ENCODE measurements at places on chromosomes 7 and 10.

- no peak for DNase-seq
Observed at GRCh38 chr10:119805702-119806230, 66.9 kb downstream of the MCMBP start.

DNA sequence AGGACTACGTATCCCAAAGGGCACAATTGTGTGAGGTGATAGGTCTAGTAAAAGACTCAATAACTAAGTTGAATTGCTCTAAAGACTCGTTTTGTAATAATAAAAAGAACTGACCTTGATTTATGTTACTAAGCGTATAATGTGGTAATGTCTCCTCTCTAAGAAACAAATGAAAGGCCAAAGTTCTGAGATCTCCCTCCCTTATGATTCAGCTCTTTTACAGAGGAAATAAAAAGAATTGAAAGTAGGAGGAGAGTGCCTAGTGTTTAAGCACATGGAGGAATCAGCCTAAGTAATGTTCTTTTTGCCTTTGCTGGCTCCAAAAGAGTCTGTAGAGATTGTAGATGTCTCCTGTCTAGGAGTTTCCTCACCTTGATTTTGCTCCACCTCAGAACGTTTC, 98.0 kb downstream of the ARL4A start:
- no peak for DNase-seq

GRCh38 chr7:26688388-26688787, 176.0 kb downstream of the SKAP2 start:
- DNase-seq, result no peak

DNA sequence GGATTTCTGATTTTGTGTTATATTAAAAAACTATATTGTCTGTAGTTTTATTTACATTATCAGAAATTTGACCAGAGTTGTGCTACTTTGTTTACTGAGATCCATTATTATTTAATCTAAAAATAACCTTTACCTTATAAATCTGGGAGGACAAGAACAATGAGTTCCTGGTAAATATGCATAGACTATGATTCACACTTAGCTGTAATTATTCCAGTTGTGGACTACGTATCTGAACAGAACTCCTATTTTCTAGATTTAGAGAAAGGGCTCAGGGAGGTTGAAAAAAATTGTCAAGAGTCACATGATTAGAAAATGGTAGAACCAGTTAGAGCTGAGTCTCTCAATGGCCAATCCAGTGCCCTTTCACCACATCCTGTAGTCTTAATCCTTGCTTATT, 4.2 kb upstream of the GPR158 start:
- no peak for DNase-seq

DNA sequence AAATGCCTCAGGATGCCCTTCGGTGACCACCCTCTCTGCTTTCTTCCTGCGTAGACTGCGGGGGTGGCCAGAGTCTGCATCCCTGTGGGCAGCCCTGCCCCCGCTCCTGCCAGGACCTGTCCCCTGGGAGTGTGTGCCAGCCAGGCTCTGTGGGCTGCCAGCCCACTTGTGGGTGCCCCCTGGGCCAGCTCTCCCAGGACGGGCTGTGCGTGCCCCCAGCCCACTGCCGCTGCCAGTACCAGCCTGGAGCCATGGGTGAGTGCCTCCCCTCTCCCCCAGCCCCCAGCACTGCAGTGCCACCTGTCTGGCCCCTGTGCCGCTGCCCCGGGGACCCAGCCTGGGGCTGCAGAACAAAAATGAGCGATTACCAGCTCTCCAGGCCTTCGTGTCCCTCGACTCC, 23.1 kb upstream of the ZNF862 start:
- DNase-seq, result no peak

DNA sequence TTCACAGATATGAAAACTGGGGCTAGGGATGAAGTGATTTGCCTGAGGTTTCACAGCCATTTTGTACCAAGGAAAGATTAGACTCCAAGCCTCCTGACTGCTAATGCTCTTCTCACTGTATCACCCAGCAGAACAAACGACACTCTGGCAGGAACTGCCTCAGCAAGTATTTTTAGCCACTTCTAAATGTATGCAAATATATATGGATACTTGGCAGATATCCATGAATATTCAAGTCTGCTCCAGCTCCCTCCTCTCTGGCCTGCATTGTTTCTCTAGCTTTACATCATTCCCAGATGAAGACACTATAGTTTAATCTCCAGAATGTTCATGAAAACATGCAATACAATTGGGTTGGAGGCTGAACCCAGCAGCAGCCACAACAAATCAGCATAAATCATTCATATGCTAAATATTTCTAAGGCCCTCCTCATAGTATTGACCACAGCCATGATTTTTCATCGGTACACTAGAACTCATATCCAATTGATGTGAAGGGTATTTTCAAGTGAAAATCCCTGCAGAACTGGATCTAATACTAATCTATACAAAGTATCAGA, 65.5 kb downstream of the HPSE2 start:
- no peak for DNase-seq
